Stimulated activated CD8-positive, alpha-beta memory T cell treated with anti-CD3 and anti-CD28 coated beads, Interleukin-7, amount 100 ng/mL, for 24 hours (primary cell): ENCODE measurements at places on chromosomes 5 and 9.

- DNase-seq: no peak
Measured at GRCh38 chr5:133675376-133676154, 63.2 kb upstream of the FSTL4 start.

GRCh38 chr5:56840597-56840996, 25.2 kb downstream of the MAP3K1 start:
- DNase-seq: no peak

- DNase-seq: no peak
Measured at GRCh38 chr9:26341545-26341944, 551.1 kb downstream of the CAAP1 start.

GRCh38 chr5:181222630-181223057, 437 bp upstream of the TRIM41 start:
- no peak for DNase-seq

GRCh38 chr5:44358421-44358820, 30.8 kb downstream of the FGF10 start:
- DNase-seq: no peak

DNA sequence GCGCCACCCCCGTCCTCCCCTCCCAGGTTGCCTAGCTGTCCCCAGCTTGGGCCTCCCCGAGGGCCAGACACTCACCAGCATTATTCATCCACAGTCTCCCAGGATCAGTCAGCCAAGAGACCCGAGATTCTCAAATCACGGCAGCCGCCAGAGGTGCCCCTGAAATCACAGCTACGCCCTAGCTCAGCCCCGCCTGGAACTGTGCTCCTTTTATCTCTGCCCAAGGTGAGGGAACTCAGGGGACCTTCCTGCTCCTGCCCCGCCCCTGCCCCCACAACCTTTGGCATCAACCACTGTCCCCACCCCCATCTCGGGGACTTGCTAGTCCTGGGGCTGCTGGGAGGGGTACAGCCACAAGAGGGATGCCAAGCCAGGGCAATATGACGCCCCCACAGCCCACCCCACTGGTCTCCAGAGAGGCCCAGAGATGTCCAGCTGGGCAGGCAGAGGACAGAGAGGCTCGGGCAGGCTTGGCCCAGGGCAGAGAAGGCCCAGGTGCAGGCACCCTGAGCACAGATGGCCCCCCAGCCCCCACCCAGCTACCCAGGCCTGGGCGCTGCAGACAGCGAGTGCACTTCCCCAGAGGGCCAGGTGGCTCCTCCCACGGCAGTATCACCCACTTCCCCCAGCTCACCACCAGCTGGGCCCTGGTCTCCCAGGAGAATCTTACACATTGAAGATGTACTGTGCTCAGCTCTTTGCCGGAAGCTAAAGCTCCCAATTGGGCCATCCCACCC, at the start of gene FUT7:
Gene FUT7 (minus strand): TSS at position 185 of the 737 bp plus-strand sequence. CDS start 97 bp downstream, at position 88.
- no peak for DNase-seq

DNA sequence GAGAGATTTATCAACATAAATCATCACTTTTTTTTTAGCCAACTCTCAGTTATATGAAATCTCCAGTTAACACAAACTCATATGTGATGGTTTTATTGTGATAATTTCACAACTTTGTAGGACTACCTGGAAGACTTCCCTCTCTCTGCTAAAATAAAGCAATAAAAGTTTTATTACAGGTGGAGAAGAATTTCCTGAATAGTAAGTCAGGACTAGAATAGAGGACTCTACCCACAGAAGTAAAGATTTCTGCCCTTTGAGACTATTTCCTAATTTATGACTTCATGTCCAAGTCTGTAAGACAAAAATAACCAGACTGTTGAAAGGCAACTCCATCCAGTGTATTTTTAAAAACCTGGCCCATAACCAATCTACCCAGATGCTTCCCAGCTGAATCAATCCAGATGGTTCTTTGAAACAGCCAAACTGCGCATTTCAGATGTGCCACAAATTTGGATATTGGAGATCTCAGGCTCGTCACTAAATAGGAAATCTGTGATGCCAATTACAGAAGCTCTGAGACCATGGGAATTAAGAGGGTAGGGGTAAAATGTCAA, 234.0 kb upstream of the NMUR2 start:
- no peak for DNase-seq

- DNase-seq: no peak
Measured at GRCh38 chr5:9490494-9491097, 55.3 kb downstream of the SEMA5A start.

- no peak for DNase-seq
Measured at GRCh38 chr5:92470770-92471169, 1087.7 kb upstream of the ARRDC3 start.

GRCh38 chr9:136751814-136752213, 3.5 kb upstream of the LCN6 start:
- DNase-seq: no peak

DNA sequence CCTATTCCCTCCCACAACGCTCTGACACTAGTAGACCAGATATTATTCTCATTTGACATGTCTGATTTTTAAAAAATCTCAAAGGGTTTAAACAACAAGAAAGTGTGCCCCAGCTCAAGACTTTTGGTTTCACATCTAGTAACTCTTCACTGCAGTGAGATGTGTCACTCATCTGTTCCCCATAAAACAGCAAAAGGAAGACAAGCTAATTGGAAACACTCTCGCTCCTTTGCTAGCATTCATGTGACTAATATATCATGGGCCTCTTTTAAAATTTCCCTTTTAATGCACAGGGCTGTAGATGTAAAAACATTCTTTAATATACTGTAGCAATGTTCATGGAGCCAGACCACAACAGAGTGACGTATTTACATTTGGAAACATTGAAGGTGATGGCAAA, 372.6 kb downstream of the ZNF608 start:
- DNase-seq: no peak

GRCh38 chr5:163094492-163095180, 342.8 kb upstream of the CCNG1 start:
- no peak for DNase-seq

- no peak for DNase-seq
Measured at GRCh38 chr5:98663521-98663920, 109.9 kb upstream of the RGMB start.

DNA sequence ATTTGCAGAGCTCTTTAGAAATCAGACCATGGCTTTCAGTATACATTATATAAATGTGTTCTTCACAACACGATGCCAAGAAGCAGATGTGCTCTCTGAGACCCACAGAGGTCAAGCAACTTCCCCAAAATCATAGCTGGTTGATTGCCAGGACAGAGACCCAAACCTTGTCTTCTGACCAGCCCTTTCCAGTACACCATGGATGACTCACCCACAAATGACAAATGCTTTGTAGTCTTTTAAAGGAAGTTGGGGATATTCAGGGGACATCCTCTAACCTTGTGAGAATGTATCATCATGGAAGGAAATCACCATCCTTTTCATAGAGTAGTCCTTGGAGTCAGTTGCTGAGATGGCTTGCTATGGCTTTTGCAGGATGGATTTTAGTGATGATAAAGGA, 30.1 kb downstream of the ZNF462 start:
- no peak for DNase-seq
